Glomerular endothelial cell (primary cell): ENCODE measurements at places on chromosomes 11 and 22. TPM values are rescaled to one million over a fixed set of nuclear protein-coding genes. Genes with fewer than 3 reads are reported as not detected.

DNA sequence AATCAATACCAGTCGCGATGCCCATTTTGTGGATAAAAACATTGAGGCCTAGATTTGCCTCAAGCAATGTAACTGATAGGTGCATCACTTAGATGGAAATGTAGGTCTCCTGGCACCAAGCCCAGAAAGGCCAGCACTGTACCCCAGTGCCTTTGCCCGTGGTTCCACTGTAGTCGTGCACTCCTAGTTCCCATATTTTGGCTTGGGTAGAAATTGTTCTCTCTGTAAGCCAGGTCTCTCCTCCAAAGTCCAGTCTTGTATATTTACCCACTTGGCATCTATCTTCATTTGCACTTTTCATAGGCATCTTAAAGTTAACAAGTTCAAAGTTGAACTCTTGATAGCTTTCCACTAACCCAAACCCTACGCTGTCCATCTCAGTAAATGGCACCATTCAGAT lies 41.6 kb upstream of the DMC1 start:
- DNase-seq, result no peak

DNA sequence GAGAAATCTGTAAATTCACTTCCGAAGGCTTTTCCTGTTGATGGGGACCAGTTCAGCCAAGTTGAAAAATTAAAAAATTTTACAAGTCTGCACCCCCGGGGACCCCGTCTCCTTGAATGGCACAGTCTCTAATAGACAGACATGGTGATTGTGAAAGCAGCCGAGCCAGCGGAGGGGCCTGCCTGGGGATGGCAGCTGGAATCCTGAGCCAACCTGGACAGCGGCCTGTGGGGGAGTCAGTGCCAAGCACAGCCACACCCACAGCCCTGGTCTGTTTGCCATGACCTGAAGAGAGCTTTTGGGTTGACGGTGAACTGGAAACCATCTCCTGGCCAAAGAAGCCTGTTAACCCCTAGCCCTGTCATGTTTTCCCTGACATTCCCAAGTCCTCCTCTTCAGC lies 64.7 kb downstream of the PARVG start:
- no peak for DNase-seq

GRCh38 chr22:41683616-41684015 lies 5.1 kb downstream of the SNU13 start:
- DNase-seq, result no peak

Gene MGAT3
- 0.05 and 0.12 TPM in 2 replicates for total RNA-seq
